ENCODE measurements at places on chromosomes 11 and 22.
A peak's percentile ranks its signal among the peaks of the same experiment; 100 is the strongest.

- DNase-seq, result no peak
These were observed 50.5 kb upstream of the FDX1 start for GRCh38 chr11:110379261-110379660.

- no peak for DNase-seq
These were observed 432.1 kb downstream of the BRD1 start for GRCh38 chr22:49395617-49396016.

- DNase-seq, result no peak
These were observed 331.8 kb upstream of the B3GAT1 start for GRCh38 chr11:134743820-134744195.

DNA sequence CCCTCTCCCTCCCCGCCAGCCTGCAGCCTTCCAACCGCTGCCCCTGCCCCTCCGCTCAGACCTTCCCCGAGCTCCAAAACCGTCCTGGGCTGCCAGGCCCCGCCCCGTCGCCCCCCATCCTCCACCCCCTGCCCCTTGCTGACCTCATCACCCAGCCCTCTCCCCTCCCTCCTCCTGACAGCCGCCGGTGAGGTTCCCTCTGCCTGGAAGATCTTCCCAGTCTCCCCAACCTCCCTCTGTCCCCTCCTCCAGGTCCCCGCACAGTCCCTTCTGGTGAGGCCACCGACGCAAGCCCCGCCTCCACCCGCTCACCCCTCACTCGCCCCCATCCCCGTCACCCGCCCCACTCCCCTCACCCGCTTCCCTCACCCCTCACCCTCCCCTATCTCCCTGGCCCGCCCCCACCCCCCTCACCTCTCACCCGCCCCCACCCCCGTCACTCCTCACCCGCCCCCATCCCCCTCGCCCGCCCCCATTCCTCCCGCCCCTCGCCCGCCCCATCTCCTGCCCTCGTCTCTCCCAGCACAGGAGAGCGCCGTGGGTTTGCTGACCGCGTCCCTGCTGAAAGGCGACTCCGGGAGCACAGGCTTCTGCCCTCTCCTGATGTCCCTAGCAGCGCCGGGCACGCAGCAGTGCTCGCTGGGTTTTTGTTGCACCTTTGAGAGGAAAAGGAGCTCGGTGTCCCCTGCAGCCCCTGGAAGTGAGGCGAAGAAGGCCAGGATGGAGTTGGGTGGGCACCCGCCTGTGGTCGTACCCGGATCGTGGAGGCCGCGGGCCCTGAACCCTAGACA is 16.4 kb upstream of the UPK3A start:
- peak; percentile 86 for DNase-seq

DNA sequence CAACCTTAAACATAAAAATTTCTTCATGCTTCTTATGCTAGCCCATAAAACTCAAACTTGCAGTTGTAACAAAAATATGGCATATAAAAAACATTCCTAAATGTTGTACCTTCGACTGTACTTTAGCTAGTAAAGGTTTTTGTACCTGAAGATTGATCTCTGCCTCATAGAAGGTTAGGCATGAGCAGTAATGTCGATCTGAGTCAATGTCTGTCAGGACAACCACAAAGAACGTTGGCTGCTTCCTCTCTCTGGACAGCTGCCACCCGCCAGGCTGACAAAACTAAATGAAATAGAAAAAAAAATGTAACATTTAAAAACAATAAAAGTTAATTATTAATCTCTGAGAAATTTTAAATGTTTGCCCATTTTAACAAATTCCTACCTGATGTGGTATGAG is 251.3 kb downstream of the SBF2 start:
- DNase-seq, result no peak

- no peak for DNase-seq
These were observed 804 bp downstream of the CCDC134 start for GRCh38 chr22:41801147-41801819.

- no peak for DNase-seq
These were observed 66.5 kb upstream of the POU2AF1 start for GRCh38 chr11:111445586-111445985.

- no peak for DNase-seq
These were observed 198.5 kb upstream of the SORL1-AS1 start for GRCh38 chr11:121651257-121651605.

DNA sequence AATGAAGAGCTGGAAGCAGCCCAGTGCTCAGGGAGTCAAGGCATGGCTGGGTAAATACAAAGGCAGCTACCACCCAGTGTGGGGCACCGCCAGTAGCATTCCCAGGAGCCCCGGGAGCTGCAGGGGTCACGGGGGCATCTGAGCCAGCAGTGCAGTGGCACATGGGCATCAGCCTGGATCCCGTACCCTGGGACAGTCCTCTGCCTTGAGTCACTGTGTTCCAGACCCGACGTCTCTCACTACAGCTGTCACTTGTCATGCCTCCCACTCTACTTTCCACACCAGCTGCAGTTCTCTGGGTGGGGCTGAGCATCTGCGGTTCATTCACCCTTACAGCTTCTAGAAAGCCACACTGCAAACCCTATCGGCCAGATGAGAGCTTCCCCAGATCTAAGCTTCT is 29.6 kb downstream of the DHCR7 start:
- no peak for DNase-seq

GRCh38 chr11:119580081-119580480 is 148.9 kb downstream of the NECTIN1 start:
- no peak for DNase-seq

GRCh38 chr11:82981852-82982251 is 80.3 kb downstream of the DDIAS start:
- DNase-seq, result no peak

- DNase-seq, result no peak
These were observed 9.9 kb downstream of the LSP1 start for GRCh38 chr11:1862588-1863351.

DNA sequence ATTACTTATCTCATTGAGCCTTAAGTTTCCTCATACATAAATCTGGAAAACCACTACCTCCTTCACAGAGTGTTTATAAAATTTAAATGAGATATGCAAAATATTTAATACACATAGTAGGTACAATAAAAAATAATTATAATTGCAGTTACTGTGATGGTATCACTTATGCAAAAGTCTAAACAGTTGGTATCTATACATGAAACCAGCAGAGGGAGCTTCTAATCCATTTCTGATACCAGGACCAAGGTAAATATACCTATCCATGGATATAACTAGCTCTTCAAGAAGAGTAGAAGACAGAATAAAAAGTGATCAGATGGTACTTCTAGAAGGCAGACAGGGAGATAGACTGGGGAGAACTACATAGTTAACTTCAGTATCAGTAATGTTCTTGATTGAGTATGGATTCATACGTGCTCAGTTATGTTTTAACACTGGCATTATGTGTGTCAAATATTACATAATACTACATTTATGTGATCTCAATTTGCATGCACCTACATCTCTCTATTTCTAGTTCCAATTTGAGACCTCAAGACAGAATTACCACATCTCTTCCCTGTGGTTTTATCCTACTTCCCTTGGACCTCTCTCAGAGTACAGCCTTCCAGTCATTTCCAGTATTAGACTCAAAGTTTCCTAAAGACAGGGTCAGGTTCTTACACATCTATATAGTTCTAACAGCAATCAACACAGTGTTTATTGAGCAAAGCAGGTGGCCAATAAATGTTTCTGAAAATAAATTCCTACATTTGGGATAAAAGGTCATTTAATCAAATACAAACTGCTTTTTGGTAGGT is 13.7 kb upstream of the TSG101 start:
- peak; percentile 56 for DNase-seq

DNA sequence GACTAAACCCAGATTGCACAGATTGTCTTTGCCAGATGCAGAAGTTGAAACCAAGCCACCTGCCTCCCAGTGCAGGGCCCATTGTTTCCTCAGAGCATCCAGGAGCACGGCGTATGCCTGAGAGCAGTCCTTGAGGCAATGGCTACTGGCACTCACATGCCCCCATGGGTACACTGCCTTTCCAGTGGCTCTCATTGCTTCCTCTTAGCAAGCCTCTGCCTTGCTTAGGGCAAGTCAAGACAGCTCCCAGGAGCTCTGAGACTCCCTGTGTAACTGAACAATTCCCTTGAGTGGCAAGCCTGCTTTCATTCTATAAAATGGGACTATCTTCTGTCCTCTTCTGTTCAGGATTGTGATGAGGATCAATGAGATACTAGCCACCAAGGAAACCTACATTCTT is 4.1 kb downstream of the SYTL2 start:
- no peak for DNase-seq

- DNase-seq, result peak; percentile 5
These were observed at the start of gene SEC14L3 for GRCh38 chr22:30471616-30472318. TSS of gene SEC14L3 (minus strand) at chr22:30472017. CDS start at chr22:30471958, 59 bp downstream.

DNA sequence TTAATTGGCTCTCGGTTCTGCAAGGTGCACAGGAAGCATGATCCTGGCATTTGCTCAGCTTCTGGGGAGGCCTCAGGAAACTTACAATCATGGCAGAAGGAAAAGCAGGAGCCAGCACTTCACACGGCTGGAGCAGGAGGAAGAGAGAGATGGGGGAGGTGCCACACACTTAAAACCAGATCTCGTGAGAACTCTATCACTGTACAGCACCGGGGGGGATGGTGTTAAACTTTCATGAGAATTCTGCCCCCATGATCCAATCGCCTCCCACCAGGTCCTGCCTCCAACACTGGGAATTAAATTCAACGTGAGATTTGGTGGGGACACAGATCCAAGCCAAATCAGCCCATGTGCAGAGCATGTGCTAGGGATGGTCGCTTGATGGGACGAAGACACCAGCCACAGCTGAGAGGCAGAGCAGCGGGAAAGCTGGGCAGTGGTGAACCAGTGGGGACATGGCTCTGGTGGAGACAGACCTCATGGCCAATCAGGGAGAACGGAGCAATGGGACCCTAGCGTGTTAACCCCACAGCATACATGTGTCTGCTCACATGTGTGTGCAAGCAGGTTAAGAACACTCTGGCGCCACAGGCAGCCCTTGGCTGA is 6.2 kb downstream of the TANGO2 start:
- no peak for DNase-seq

DNA sequence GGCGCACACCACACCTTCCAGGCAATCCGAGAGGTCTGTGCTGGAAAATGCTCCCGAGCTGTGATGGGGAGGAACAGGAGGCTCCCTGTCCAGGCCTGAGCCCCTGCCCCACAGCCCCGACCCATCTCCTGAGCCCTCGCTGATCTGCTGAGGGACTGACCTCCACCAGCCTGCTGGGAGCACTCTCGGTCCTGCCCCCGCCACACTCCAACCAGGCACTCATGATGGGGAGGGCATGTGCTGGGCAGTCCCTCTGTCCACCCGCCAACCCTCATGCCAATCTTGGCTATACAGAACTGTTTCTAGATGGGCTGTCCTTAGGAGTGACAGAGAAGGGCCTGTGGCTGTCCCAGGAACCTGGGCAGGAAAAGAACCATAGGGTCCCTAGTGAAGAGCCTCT is 70.8 kb downstream of the TRMU start:
- no peak for DNase-seq

GRCh38 chr11:45444796-45445195 is 158.7 kb upstream of the SYT13 start:
- DNase-seq, result no peak

- no peak for DNase-seq
These were observed 25.0 kb upstream of the YPEL1 start for GRCh38 chr22:21760640-21761039.

DNA sequence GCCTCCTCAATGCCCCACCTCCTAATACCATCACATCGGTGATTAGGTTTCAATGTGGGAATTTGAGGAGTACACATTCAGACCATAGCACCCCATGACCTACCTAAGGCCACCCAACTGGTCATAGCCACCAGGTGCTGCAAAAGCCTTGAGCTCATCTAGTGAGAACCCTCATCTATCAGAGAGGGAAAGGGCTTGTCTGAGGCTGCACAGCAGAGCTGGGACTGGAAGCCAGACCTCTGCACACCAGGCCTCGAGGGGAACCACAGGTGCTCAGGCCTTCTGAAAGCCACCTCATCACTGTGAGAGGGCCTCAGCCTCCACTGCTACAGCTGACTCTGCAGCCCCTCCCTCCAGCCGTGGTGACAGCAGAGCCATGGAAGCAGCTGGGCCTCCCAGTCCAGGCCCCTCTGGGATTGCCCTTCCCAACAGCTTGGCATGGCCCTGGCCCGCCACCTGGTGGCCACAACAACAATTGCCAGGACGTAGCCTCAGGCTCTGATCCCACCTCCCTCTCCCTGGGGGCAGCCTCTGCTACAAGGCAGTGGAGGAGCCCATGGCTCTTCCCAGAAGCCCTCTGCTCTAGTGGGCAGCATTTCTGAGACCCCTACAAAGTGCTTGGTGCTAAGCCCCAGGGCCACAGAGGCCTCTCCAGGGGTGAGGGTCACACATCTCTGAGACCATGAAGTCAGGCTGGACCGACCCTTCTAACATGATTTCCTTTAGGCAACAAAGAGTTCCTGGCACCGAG is 41.0 kb upstream of the PRDM11 start:
- DNase-seq, result peak; percentile 95

- no peak for DNase-seq
These were observed 2.1 kb downstream of the ACCSL start for GRCh38 chr11:44049832-44050231.

- peak; percentile 65 for DNase-seq
These were observed 5.8 kb downstream of the TSPAN4 start for GRCh38 chr11:848380-848931.

DNA sequence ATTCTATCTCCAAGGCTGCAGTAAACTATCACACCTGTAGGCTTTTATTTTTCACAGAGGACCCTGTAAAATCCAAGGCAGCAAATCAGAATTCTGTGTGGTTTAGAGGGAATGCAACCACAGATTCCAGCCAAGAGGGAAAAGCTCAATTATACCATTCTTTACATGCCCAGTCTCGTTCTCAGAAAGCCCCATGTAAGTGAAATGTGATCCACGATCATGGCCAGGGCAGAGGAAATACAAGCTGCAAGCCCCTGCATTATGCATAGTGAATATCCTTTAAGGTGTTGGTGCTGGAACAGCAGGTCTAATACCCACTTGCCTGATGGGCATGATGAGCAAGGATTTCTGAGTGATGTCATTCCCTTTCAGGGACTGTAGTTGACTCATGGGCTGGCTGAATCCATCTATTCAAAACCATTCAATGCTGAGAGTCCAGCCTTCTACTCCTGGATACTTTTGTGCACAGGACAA is 198.7 kb upstream of the MTMR2 start:
- DNase-seq, result no peak

DNA sequence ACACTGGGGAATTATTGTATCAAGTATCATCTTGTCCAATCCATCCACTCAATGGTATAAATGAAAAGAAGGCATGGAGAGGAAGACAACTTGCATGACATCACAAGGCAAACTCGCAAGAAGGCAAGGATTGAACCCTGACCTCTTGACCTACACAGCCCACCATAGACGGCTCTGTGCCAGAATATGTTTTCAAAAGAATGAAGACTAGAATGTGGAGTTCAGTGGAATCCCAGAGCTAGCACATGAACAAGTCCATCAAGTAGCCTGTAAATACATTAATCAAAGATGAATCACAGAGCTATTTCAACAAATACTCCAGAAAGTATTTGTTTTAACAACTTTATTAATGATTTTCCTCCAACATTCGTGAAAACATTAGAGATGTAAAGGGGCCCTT is 189.7 kb downstream of the GUCY1A2 start:
- no peak for DNase-seq

DNA sequence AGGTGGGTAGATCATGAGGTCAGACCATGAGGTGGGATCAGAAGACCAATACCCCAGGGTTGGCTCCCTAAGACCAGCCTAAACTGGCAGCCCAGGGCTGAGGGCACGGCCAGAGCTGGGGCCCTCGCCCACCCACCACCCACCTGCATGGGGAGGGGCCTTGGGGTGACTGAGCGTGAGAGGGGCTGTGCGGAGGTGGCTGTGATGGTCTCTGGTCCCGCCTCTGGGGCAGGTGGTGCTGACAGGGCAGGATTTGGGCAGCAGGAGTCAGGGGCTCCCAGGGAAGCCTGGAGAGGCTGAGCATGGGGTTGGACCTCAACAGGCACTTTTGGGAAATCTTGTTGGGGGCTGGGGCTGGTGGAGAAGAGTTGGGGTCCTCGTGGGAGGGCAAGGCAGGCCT is 39.8 kb upstream of the MUC5AC start:
- DNase-seq, result no peak

- peak; percentile 83 for DNase-seq
These were observed 9.1 kb upstream of the CLCF1 start for GRCh38 chr11:67382276-67383136.
